Stimulated activated CD8-positive, alpha-beta memory T cell treated with anti-CD3 and anti-CD28 coated beads, Interleukin-12 subunit alpha, Interleukin-12 subunit beta, amount 100 ng/mL, for 4 hours (primary cell): ENCODE measurements at places on chromosomes 3 and 15.
A peak's percentile ranks its signal among the peaks of the same experiment; 100 is the strongest.

GRCh38 chr15:58269455-58270414, 131.6 kb downstream of the AQP9 start:
- no peak for DNase-seq

- no peak for DNase-seq
These were observed 620.7 kb upstream of the ZNF385D start for GRCh38 chr3:22371607-22372291.

- no peak for DNase-seq
These were observed 551.3 kb downstream of the AGBL1 start for GRCh38 chr15:86630946-86631345.

DNA sequence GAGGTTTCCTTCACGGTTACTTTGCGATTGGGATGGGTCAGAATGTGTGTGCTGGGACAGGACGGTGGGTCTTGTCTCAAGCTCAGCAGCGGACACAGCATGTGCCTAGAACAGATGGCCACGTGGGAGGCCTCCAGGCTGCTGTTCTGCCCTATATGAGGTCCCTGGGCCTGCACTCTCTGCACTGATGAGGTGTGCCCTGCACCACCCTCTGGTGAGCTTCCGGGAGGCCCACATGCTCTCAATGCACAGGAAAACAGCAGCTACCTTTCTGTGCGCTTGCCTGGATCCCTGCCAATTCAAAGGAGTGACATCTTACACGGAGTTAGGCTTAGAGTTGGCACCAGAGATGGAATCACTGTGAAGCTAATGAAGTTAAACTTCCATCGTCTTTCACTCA, 59.8 kb downstream of the BOC start:
- no peak for DNase-seq

- no peak for DNase-seq
These were observed 4.4 kb upstream of the ATP13A4 start for GRCh38 chr3:193559100-193559499.

DNA sequence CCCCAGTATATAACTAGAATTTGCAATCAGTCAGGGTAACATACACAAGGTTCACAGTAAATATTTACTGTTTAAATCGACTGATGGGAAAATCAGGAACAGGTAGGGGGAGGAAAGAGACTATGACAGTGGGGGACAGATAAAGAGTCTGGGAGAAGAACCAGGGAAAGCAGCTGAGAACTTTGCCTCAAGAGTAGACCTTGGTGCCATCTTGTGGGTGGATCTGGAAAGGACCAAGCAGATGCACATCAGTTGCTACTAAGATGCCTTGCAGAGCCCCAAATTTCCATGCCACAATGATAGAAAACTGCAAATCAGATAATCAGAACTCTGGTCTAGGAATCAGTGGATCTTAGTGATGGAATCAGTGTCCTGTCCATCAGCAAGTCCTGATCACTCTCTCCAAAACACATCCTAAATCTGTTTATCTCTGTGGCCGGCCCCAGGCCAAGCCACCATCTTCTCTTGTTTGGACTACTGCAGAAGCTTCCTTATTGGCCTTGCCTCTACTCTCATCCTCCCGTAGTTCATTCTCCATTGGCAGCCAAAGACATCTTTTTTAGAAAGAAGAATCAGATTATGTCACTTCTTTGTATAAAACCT, 62.7 kb downstream of the PDE8A start:
- peak; percentile 8 for DNase-seq

DNA sequence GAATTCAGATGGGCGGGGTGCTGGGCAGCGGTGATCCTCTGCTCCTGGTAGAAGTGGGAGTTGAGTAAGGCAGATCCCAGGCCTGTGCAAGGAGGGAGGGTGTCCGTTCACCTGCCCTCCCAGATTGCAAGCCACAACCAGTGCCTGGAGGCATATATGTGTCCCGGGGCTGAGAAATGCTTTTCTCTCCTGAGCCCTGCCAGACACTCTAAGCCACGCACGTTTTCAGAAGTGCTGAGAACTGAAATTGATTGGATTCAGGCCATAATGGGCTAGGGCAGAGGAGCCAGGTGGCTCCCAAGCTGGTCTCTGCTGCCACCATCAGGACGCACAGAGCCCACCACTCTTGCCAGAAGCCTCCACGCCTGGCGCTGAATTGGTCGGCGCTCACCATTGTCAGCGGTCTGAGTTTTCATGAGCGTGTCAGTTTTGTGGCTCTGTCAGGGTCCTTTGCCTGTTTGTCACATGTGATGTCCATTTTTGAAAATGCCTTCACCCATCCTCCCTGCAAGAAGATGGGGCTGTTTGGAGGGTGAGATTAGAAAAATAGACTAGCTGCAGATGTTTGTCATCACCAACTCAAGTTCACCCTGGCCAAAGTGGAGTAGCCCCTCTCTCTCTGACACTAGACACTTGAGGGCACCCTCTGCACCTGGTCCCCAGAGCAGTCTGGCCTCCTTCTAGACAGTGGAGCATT, 15.4 kb upstream of the BFSP2 start:
- DNase-seq, result no peak

- no peak for DNase-seq
These were observed 77.2 kb downstream of the EOMES start for GRCh38 chr3:27644941-27645340.

DNA sequence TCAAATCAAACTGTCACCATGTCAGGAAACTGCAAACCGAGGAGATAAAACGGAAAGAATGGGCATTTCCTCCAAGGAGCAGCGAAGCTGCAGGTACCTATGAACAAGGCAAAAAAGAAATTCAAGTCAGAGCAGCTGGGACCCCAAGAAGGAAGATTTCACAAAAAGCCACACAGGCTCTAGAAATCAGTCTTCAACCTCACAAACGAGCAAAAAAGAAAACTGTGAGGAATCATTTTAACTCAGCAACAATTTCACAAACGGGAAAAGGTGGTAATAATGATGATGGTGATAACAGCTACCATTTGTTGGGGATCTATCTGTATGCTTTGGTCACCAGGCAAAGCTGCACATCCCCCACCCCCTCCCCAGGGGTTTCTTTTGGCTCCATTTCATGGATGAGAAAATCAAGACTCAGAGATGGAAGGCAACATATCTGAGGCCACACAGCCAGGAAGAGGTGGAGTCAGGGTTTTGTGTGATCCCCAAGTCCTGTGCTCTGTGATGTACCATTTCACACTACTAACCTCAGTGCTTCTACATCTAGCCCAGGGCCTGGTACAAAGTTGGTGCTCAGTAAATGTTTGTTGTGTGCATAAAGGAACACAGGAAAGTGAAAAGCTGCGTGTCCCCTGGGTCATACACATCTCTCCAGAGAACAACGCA, 109.9 kb downstream of the IQSEC1 start:
- DNase-seq, result no peak

DNA sequence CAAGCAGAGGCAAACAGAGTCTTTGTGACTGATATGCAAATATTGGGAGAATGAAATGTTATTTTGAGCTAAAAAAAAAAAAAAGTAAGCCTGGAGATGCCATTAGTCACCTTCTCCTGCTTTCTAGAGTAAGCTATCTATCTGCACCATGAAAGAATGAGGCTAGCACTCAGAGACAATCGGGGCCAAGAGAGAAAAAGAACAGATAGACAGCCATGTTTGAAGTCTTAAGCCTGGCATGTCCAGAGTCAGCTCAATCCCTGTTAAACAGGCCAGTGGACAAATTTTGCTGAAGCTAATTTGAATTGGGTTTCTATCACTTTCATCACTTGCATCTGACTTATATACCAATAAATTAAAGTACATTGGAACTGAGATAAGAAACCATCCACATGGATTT, 204.4 kb downstream of the SLC9A9 start:
- no peak for DNase-seq

GRCh38 chr3:173397161-173398110, at the start of gene NLGN1:
Gene NLGN1, plus strand, starts transcription at chr3:173397744.
- no peak for DNase-seq

DNA sequence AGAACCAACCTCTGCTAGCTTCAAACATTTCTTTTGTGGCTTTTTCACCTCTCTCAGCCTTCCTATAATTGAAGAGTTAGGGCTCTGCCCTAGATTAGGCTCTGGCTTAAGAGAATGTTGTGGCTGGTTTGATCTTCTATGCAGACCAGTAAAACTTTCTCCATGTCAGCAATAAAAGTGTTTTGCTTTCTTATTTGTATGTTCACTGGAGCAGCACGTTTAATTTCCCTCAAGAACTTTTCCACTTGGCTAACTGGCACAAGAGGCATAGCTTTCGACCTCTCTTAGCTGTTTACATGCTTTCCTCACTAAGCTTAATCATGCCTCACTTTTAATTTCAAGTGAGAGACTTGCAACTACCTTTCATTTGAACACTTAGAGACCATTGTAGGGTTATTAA, 964.7 kb downstream of the ROBO2 start:
- no peak for DNase-seq

DNA sequence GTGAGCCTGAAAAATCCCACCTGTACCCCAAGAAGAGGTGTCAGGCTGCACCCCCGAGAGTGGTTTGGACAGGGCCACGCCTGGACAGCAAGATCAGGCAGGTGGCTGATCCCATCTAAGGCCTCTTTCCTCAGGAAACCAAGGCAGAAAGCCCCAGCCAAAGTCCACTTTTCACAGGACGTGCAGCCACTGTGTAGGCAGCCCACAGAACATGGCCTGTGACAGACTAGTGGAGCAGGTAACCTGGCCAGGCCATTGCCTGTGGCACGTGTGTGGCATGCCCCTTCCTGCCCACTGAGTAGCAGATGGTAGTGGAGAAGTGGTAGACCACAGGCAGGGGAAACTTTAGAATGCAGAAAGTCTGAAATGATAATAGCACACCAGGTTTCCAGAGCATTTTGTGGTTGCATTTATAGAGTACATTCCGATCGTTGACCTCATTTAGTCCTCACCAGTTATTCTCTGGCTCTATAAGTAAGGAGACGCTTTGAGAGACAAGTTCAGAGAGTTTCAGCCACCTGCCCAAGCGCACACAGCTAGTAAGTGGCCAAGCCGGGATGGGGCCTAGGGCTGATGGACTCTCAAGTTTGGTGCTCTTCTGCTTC, 68.7 kb downstream of the AAGAB start:
- no peak for DNase-seq

GRCh38 chr15:45048794-45049631, 26.0 kb downstream of the SORD start:
- no peak for DNase-seq

DNA sequence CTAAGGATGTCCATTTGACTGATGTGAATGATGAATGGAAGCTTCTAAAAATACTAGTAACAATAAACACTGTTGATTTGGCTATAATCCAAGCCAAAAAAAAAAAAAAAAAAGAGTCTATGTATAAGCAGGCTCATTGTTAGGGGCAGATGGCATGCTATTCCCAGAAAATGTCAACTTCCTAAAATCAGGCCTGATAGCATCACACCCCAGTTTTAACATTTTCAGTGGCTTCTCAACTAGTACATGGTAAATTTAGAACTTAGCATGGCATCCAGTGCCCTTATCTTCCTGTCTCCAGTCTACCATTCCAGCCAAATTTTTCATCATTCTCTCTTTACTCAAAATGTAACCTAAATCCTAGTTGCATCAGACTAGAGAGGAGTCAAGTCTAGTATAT, 288.2 kb upstream of the ZNF385D start:
- DNase-seq, result no peak

GRCh38 chr3:72663429-72663828, 184.8 kb downstream of the SHQ1 start:
- no peak for DNase-seq

- DNase-seq, result no peak
These were observed 75.6 kb downstream of the APBA2 start for GRCh38 chr15:28961391-28961790.

GRCh38 chr3:58333206-58334012, 717 bp downstream of the PXK start:
- DNase-seq, result peak; percentile 10

GRCh38 chr3:128845778-128846485, 33.5 kb upstream of the ACAD9 start:
- DNase-seq, result peak; percentile 68

GRCh38 chr3:73007992-73008712, 11.5 kb downstream of the PPP4R2 start:
- DNase-seq, result no peak

- no peak for DNase-seq
These were observed 4.3 kb downstream of the MCTP2 start for GRCh38 chr15:94235646-94236045.

DNA sequence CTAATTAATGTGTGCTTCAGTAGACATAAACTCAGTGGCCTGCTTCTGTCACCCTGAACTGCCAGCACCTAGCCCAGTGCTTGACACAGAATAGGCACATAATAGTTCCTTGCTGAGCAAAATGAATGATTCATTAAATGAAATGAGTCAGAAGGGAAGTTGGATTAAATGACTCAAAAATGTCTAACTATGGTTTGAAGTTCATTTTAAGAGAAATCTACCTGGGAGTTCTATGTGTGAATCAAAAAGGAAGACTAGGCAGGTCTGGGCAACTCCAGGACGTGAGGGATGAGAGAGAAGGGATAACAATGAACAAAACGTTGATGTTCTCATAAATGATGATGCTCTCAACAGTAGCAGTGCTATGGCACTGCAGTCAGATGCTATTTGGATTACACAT, 175.0 kb downstream of the CFAP20DC start:
- DNase-seq, result no peak

DNA sequence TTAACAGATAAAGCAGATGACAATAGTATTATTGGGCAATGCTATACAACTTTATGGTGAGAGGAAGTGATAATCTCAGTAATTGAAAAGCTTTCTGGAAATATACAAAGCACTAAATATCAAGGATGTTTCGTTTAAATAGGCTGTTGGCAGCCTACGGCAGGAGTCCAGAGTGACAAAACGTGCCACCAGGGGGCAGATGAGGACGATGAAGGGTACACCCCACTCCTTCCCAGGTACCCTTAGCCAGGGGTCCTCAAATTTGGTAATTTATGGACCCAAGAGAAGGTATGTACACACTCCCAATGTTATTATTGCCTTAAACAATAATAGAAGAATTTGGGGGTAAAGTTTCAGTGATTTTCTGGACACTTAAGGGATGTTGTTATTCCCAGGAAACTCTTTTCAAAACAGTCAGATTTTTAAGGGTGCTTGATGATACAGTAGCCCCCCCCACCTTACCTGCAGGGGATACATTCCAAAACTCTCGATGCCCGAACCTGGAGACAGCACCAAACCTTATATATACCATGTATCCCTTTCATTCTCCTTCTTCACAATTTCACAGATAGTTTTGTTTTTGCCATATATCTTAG, 1.4 kb upstream of the MAGEL2 start:
- DNase-seq, result no peak
